ENCODE measurements at places on chromosomes 5 and 9.

GRCh38 chr9:37201581-37201980 is 81.2 kb downstream of the ZCCHC7 start:
- no peak for DNase-seq

GRCh38 chr9:5863092-5863746 is 27.5 kb upstream of the MLANA start:
- DNase-seq, result no peak

DNA sequence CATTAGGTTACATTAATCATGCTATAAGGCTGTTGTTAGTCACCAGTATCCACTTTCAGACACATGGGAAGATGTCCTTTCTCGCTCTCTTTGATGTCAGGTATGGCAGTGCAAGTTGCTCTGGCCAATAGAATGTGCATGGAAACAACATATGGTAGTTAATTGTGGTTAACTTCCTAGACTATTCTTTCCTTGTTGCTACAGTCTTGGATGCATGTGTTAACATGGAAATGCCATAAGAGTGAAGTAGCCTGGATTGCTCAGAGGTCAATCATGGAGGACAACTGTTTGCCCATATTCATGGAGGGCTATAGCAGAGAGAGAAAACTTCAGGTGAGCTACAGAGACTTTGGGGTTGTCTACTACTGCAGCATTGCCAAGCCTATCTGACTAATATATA is 245.8 kb upstream of the GAS1 start:
- no peak for DNase-seq

DNA sequence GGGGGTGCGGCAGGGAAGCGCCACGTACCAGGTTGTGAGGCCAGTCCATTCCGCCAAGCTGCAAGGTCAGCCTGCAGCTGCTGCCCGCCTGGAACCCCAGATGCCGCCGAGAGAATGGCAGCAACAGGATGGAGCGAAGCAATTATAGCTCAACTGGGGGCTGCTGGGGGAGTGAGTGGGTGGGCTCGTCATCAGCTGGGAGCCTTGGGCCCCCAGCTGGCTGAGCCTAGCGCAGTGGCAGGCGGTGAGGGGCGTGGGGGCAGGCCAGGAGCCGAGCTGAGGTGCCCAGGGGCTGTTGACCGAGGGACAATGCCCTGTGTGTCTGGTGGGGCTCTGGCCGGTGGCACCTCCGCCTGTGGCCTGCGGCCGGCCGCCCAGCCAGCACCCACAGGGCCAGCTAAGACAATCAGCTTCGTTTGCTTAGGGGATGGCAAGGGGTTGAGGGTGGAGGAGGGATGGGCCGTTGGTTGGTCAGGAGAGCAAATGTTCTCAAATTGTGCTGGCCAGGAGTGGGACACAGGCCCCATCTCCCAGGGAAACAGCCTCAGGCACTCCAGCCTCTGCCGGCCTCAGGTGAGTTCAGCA is at the start of gene IL17B:
IL17B (minus strand) TSS at position 116 of the 585 bp plus-strand sequence; CDS start at position 49, 67 bp downstream.
- no peak for DNase-seq

- DNase-seq, result no peak
Observed at GRCh38 chr9:126621061-126621918, 7.6 kb downstream of the LMX1B start.

- no peak for DNase-seq
Observed at GRCh38 chr9:109164042-109164441, 3.0 kb downstream of the FRRS1L start.
